ENCODE measurements at places on chromosomes 5 and 9.
A peak's percentile ranks its signal among the peaks of the same experiment; 100 is the strongest.

DNA sequence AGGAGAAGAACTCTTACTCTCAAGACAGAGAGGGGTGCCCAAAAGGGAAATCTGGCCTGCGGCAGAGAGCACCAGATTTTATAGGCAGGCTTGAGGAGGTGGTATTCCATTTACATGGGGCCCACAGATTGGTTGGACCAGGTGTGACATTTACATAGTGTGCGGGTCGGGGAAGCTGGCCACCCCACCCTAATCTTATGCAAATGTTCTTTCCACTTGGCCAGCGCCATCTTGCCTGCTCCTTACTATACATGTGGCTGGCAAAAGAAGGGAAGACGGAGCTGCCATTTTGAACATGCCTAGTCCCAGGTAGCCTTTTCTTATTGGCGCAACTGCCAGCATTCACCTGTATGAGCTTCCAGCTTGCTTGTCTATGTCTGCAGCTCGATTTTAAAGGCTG lies 34.8 kb downstream of the PLEKHG4B start:
- no peak for DNase-seq

GRCh38 chr9:112034216-112034611 lies 137.6 kb downstream of the UGCG start:
- no peak for DNase-seq

GRCh38 chr9:130360672-130361071 lies 84.1 kb upstream of the ASS1 start:
- no peak for DNase-seq

- no peak for DNase-seq
Measured at GRCh38 chr5:95191330-95191729, 93.6 kb downstream of the MCTP1 start.

GRCh38 chr9:128903871-128904620 lies 16.7 kb upstream of the PHYHD1 start:
- DNase-seq = no peak

DNA sequence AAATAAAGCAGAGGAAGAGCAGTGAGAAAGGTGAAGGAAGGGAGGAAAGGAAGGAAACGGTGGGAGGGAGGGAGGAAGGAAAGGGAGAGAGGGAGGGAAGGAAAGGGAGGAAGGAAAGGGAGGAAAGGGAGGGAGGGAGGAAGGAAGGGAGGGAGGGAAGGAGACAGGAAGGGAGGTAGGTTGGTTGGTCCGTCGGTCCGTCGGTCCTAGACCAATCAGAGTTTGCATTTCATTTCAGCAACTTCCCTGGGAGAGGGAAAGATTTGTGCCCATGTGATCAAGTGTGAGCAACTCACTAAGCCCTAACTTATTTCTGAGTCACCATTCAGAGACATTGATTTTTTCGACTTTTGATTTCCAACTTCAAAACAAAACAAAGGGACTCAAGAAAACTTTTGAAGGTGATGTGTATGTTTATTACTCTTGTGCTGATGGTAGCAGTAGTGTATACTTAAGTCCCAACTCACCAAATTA lies 18.8 kb downstream of the NANS start:
- DNase-seq = no peak

- DNase-seq = no peak
Measured at GRCh38 chr5:35151146-35151920, 79.0 kb downstream of the PRLR start.

DNA sequence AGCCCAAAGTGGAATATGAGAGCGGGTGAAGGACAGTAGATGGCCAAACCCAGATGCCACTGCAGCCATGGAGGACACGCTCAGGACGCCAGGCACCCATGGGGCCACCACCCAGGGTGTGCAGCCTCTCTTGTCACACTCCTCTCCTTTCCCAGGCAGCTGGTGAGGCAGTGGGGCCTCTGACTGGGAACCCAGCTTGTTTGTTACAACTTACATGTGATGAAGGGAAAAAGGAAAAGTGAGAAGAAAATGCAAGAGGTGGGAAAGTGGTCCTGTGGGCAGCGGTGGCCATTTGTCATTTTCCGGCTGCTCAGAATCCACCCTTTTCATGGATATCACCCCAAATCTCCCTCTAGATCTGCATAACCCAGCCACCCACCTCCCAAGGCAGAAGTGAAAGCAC lies 62.7 kb upstream of the UNC5A start:
- no peak for DNase-seq

GRCh38 chr9:103514767-103515166 lies 519.6 kb downstream of the CYLC2 start:
- no peak for DNase-seq

GRCh38 chr5:105687493-105687892 lies 1983.2 kb downstream of the EFNA5 start:
- DNase-seq = no peak

GRCh38 chr9:378263-378662 lies 163.6 kb downstream of the DOCK8 start:
- no peak for DNase-seq

DNA sequence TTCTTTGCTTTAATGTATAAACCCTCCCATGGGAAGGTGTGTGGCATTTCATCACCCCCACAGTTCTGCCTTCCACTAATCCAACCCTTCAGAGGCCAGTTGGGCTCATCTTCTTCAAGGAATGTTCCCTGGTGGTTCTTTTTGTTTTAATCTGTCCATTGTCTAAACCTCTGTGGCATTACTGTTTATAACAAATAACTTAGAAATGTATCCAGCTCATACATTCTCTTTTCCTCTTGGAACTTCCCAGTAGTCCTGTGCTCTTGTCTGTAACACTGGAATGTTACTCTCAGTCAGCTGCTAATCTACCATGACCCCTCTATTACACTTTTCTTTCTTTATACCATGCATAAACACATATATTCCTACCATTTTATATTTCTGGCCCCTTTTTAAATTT lies 213.5 kb upstream of the TARS1 start:
- DNase-seq = no peak

DNA sequence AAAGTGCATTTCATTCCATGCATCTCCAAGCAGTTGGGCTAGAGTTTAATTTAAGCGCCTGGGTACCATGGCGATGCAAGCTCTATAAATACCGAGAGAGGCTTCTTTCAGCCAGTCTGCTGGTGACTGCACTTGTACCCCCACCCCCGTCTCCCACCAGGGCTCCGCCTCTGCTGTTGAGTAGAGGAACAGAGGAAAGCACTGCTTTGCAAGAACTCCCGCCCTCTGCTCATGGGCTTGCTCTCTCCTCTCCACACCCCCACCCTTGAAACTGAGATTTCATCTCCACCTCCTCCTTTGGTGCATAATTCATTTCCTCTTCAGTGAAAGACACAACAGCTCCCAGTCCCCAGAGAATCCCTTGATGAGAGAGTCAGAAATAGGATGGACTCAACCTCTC lies 5.1 kb upstream of the WWC1 start:
- no peak for DNase-seq

DNA sequence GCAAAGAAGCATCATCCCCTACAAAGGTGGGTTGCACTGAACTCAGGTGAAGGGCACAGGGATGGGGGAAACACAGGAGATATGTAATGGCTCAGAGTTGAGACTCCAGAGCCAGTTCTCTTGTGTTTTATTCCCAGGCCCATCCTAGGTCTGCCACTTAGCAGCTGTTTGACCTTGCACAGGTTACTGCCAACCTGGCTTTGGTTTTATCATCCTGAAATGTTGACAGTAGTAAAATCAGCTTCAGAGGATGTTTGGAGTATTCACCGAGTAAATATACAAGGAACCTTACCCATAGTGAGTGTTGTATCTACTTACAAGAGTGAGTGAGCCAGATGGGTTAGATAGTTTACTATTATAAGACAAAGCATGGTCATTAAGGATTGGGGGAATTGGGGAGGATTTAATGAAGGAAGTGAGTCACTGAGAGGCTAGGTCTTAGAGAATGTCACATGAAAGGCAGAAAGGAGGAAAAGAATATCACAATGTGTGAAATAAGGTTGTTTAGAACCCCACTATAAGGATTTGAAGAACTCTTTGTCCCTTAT lies 141.3 kb downstream of the MAN2A1 start:
- DNase-seq = no peak

DNA sequence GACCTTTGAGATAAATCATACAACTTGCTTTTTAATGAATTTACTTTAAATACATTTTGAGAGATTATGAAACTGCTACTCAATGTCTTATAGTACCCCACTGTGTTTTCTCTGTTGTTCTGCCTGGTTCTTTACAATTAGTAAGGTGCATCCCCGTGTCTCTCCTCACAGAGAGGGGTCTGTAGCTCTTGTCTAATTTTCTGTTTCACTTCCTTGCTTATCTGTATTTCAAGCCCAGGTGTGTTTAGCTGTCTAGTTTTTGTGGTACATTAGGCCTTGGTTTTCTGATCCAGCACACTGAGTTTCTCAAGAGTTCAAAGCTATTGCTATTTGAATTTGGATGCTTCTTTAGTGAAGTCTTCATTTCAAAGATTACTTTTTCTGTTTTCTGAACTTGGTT lies 105.1 kb downstream of the MAST4 start:
- DNase-seq = no peak

DNA sequence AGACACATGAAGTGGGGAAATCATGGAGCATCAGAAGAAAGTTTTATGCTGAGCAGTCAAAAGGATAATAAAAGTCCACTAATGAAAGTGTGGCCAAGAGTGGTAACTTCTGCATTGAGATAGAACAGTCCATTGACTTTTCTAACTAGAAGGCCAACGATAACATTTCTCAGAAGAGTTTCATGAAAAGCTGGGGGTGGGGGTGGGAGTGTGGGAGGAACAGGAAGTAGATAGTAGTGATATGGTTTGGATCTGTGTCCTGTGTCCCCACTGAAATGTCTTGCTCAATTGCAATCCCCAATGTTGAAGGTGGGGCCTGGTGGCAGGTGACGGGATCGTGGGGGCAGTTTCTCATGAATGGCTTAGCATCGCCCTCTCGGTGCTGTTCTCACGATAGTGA lies 36.2 kb upstream of the SNAPC3 start:
- DNase-seq = no peak

DNA sequence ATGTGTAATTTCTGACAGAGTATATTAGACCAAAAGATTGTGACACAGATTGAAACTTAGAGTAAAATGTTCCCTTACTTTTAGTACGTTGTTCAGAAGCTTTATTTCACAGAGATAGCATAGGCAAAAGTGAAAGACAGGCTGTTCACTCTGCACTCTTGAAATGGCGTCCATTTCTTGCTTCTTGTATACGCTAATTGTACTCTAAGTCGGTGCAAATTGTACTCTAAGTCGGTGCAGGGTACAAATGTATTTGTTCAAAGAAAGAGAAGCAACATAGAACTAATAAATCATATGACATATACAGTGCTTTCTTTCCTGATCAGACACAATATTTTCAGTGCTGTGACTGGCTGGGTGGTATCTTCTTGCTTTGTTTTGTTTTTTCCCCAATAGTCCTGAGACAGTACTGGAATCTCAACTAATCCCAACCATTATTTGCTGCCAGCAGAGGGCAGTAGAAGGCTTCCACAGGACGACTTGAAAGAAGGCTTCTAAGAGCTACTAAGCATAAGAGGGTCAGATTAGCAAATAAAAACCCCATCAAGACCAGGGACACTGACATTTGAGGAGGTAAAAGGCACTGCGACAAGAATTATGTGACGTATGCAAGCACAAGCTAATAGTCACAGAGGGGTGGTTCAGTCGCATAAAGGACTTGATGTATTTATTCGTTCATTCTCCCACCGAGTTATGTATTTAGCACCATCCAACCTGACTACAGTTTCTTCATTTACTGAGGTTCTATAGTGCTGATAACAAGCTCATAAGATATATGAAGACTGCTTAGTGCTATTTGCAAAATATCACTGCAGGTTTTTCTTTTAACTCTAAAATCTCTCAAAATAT lies 831.8 kb downstream of the TAF11L14 start:
- DNase-seq = peak; percentile 11

DNA sequence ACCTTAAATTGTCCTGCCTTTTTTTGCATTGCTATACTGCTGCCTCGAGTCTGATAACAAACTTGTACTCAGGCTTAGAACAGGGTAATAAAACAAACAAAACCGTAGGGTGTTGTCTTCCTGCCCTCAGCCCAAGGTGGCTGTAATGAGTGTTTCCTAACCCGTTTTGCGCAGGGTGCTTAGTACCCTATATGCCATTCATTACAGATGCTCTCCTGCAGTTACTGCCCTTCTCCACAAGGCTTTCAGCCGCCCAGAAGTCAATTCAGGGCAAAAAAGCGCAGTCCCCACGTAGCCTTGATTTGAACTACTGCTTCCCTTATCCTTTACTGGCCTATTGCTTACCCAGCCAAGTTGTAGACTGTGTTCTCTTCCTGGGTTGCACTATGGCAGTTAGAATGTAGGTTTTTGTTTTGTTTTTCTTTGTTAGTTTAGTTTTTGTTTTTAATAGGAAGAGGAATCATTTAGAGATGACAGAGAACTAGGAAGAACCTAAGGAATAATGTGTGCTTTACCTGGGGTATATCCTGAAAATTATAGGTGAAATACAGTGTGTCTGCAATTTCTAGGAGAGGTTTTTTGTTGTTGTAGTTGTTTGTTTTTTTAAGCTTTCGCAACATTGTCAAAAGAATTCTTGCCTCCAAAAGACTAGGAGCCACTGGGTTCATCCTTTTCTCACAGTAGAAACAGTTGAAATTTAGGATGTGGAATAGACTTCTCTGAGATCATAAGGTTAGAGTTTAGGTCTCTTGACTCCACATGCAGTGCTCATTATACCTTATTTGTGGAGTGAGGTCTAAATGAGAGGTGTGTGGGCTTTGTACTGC lies 1.3 kb downstream of the HMGXB3 start:
- DNase-seq = no peak

DNA sequence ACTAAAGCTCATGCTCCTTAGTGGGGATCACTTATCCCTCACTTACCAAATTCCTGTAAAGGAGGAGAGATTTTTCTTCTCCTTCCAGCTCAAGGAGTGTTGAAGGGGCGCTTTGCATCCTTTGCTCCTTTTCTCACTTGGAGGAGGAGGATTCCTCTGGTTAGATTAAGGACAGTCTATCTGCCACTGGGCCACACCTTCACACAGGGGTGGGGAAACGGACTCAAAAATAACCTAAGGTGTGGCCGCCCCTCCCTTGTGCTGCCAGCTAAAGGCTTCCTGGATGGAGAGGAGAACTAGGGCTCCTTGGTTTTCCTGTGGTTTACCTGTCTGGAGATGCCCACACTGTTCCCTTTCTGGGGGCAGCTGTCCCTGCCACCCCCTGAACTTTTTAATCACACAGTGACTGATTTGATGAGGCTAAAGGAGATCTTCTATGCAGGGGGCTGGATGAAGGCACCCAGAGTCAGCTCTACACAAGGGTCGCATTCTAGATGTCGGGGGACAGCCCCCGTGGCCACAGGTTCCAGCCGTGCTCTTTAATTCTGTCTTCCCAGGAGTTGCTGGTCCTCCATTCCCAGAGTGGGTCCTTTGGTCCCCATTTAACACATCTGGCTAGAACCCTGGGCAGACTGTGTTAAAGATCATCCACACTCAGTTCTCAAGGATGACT lies 14.4 kb downstream of the GLRX start:
- no peak for DNase-seq

Data from stimulated activated CD4-positive, alpha-beta T cell treated with anti-CD3 and anti-CD28 coated beads, TNF-alpha, amount 100 ng/mL, for 48 hours (primary cell).